Stimulated activated CD8-positive, alpha-beta memory T cell treated with anti-CD3 and anti-CD28 coated beads, Interleukin-15, amount 100 ng/mL, for 48 hours (primary cell): ENCODE measurements at places on chromosomes 4 and X.

GRCh38 chrX:133638285-133638684 lies 223.0 kb upstream of the GPC4 start:
- no peak for DNase-seq

GRCh38 chrX:9286234-9286633 lies 178.6 kb upstream of the TBL1X start:
- DNase-seq = no peak

DNA sequence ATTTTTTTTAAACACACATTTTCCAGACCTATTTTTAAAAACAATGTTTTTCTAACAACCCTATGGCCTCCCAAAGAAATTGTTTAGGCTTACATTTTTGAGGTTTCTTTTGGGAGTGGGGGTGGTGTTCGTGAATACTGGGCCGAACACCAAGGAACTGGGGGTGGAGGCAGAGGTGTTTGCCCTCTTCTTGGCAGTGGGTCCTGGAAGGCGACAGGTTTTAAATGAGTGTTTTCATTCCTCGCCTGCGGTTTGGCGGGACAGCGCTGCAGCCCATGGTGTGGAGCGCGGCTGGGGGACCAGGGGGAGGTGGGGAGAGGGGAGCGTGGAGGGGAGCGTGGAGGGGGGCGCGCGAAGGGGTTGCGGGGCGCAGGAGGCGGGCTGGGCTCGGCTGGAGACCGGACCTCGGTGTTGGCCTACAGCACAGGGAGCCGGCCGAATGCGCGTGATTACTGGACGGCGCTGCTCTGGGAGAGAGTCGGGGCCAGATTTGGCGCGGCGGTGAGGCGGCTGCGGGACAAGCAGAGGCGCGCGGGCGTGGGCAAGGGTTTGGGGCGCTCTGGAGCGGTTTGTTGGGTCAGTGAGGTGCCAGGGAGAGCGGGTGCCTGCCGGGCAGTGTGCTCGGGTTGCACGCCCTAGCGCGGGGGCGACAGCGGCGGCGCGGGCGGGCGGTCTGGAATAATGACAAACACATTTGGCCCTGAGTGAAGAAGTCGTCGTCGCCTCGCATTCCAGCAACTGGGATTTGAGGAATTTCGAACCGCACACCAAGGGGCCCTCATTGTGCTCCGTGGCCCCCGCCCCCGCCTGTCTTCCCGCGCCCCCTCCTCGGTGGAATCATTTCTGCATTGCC lies 764 bp downstream of the PDGFRA start:
- no peak for DNase-seq

- no peak for DNase-seq
Measured at GRCh38 chr4:20420916-20421602, 169.4 kb downstream of the SLIT2 start.

DNA sequence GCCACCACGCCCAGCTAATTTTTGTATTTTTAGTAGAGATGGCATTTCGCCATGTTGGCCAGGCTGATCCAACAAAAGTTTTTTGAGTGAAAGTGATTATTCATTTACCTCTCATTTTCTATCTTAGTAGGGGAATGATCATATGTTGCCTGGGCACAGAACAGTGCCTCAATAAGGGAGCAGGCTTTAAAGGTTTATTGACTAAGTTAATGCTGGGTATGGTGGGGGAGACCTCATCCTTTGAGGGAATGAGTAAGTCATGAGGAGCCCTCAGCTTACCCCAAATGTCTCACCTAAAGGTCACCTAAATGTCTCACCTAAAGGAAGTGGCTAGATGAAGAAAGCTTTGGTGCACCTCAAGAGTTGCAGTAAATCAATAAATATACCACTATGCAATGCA lies 109.0 kb downstream of the CLCN4 start:
- DNase-seq = no peak

DNA sequence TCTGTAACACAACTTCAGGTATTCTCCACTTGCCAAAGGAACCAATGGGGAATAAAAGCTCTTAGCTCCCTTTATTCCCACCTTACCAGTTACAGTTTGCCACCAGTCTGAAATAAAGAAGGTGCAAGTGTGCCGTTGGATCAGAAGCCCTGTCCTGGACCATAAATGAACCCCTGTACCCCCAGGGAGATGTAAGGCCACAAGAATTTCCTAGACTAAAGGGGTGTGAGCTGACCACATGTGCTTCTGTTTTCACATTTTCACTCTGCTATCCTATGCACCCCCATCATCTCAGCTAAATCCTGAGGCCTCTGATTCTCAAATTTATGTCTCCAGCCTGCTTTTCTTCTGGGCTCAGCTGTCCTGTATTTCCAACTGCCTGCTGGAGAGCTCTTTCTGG lies 221.2 kb downstream of the SPRY1 start:
- DNase-seq = no peak

DNA sequence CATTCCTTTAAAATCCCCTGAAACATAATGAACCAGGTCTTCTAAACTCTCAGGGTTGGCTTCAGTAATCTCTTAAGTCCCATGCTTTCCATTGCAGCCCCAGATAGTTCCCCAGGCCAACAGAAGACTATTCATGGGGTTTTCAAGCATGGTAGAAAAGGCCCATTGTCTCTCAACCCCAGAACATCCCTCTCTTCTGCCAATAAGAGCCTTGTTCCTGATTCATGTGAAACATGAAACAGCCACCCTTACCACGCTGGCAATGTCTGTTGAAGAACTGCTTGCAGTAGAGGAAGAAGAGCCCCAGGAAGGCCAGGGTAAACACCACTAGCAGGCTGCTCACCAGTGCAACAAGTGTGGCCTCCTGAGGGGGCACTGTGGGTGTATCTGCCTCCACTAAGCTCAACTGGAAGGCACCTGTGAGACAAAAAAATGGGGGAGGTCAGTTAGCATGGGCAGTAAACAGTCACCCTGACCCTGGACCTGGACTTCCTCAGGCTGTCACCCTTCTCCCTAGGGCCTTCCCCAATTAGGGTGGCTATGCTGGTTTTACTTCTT lies 36.4 kb downstream of the EDA2R start:
- DNase-seq = no peak

DNA sequence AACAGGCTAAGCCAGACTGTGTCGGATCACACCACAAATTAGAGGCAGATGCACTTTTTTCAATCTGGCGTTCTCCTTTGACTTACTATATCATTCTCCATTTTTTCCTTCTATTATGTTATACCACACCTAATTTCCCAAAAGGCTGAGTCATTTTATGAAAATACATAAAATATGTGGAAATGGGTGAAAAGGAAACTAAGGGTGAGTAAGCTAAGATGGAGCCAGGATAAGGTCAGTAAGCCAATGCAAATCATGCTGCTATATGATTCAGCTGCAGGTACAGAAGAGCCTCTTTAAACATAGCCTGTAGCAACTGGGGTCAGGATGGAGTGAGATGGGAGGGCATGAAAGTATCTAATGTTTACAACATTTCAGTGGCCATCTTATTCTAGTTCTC lies 94.0 kb upstream of the TEX13A start:
- DNase-seq = no peak

GRCh38 chrX:109264878-109265277 lies 217.0 kb downstream of the GUCY2F start:
- no peak for DNase-seq

DNA sequence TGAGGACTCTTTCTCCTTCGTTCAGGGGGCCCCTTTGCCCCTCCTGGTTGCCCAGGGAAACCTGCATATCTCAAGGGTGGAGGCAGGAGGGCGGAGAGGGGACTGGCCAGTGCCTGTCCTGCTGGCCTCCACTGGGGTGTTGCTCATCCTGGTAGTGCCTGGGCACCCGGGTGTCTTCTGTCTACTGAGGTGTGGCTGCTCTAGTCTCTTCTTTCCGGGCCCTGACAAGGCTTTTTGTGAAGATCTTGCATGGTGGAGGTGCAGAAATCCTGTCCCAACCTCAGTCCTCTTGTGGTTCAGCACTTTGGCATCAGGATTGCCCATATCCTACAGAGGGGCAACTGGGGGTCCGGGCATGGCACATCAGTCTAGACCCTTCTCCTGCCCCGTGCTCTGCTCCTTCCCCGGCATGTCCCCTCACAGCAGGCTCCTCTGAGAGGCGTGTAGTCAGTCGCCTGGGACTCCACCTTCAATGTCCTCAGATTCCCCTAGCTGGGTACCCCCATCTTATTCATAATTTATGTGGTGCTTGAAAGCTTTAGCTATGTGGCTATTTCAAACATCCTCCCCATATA lies 1.9 kb downstream of the CCDC110 start:
- no peak for DNase-seq

DNA sequence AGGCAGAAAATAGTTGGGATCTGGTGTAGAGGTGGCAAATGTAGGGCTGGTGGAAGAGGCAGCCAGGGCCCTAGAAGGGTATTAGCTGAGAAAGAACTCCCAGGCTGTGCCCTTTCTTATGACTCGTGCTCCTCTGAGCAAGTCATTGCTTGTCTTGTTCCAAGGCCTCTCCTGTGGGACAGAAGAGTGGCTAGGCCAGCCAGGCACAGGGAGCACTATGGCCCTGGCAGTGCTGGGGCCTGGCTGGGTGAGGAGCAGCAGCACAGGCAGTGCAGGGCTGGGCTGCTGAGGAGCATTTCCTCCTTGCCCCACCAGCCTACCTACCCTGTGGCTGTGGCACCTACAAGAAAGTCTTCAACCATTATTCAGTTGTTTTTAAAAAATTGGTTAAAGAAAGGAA lies 298.5 kb upstream of the NR3C2 start:
- no peak for DNase-seq

DNA sequence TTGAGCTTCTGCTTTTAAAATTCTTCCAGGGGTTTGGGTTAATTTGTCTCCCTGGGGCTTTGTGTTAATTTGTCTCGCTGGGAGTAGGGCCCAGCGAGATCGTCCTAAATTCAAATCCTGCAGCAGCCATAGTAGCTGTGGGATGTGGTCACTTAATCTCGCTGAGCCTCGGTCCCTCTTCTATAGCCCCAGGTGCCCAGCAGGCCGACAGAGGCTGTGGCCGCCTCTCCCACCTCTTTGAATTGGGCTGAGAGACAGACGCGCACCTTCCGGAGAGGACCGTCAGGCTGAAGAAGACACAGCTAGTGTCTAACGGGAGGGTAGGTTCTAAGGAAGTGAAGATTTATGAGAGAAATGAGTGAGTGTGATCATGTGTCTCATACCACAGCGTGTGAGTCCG lies 15.7 kb upstream of the WFS1 start:
- no peak for DNase-seq

DNA sequence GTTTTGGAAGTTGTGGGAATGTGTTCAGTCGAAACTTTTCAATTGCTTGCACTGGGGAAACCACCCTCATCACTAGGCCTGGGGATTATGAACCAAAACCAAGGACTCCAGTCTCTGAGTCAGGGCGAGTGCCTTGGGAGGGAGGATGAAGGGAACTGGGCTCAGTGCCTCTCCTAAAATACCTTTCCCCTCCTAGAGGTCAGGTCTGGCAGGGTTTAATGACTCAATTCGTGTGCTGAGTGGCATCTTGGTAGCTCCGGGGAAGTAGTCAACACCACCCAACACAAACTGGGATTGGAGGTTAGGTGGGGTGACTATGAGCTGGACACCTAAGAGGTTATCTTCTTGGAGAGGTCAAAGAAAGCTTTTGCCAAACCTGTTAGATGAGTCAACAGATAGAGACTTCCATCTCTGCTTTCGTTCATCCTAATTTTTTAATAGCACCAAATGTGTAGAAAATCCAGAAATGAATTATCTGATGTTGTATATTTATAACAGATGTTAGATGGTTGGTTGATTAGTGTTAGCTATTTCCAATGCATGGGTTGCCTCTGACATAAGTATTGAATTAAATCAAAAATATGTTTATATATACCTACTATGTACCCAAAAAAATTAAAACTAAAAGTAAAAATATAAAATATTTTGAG lies 202.8 kb downstream of the SHROOM3 start:
- DNase-seq = no peak

DNA sequence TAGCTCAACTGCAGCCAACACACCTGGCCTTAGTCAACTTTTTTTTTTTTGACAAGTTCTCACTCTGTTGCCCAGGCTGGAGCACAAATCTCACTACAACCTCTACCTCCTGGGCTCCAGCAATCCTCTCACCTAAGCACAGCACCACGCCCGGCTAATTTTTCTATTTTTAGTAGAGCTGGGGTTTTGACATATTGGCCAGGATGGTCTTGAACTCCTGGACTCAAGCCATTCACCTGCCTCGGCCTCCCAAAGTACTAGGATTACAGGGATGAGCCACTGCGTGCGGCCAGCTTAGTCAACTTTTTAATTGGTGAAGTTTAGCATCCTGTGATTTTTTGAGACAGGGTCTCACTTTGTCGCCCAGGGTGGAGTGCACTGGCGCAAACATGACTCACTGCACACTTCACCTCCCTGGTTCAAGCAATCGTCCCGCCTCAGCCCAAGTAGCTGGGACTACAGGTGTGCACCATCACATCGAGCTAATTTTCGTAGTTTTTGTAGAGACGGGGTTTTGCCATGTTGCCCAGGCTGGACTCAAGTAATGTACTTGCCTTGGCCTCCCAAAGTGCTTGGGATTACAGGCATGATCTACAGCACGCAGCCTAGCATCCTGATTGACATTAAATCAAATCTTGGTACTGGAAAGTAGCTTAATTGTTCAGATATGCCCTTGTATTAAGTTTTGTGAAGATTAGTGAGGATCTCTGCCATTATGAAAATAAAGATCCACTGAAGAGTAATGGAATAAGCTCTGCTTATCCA lies 8.3 kb downstream of the HNRNPDL start:
- no peak for DNase-seq

GRCh38 chrX:103651151-103651773 lies 22.5 kb downstream of the TCEAL1 start:
- DNase-seq = no peak

GRCh38 chr4:2817701-2818350 lies 24.9 kb downstream of the SH3BP2 start:
- no peak for DNase-seq

DNA sequence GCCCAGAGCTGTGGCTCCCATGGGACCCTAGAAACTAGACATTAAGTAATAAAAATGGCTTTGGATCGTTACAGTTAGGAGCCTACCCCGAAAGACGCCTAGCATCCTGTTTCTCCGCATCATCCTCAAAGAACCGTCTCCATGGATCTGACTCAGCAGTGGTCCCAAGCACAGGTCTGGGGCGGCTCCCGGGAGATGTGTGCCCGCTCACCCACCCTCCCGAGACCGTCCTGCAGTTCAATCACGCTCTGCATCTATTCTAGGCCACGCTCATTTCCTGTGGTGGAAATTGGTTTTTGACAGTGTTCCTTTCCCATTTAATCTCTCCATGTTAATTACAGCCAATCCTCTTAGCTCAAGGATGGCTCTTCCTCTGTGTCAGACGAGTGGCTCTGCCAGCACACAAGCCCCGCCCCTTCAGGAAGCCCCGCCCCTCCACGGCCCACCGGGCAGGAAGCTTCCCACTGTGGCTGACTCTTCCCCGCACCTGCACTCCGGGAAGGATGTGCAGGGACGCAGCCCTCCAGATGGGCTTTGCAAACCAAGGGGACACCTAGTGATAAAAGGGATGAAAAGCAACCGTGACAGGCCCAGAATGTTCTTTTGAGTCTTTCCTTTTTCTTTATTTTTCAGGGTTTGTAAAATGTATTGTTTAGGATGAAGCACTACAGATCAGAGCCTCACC lies 34.5 kb upstream of the HELT start:
- peak; percentile 43 for DNase-seq

- DNase-seq = no peak
Measured at GRCh38 chrX:150594584-150594983, 26.2 kb downstream of the MTM1 start.

DNA sequence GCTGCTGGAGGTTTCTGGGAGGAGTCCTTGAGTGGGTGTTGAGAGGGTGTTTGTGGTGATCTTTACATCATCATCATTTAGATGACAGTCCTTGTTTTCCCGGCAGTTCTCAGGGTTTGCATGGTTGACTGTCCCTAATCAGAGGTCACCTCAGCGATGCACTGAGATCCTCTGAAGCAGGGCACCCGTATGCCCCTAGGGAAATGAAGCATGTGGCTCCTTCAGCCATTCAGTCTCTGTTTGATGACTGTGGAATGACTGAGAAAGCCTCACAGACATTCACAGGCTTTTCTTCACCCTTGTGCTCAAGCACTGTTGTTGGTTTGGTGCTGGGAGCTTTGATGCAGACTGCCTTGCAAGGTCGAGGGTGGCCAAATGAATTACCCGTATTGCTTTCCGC lies 474.7 kb downstream of the SPRY1 start:
- no peak for DNase-seq
